ENCODE measurements at places on chromosomes 1 and 21. TPM values are rescaled to one million over a fixed set of nuclear protein-coding genes. Genes with fewer than 3 reads are reported as not detected.

Gene DUSP10
- 6.7 TPM for total RNA-seq

Gene TXNIP
- total RNA-seq = 62.1 TPM

Gene PRSS38
- not detected for total RNA-seq

Gene RNU1-2
- under 0.01 TPM for total RNA-seq

Gene SH3D21
- total RNA-seq = 3.3 TPM

Gene CTSK
- total RNA-seq = 2.0 TPM

Gene KNCN
- total RNA-seq = not detected

Gene CR2
- total RNA-seq = not detected

Gene SPRR2F
- total RNA-seq = not detected

Gene FCRL6
- total RNA-seq = not detected

Gene CCDC185
- not detected for total RNA-seq

Gene LRIF1
- 17.8 TPM for total RNA-seq

Gene WDR64
- total RNA-seq = not detected

Gene ASTN1
- total RNA-seq = not detected

Gene SLC25A34
- 1.1 TPM for total RNA-seq

Gene C1orf141
- not detected for total RNA-seq

Gene IFNGR2
- total RNA-seq = 70.2 TPM

Gene MCOLN3
- under 0.01 TPM for total RNA-seq

Gene RGS8
- not detected for total RNA-seq

Gene ZNHIT6
- total RNA-seq = 19.0 TPM

Gene COL6A1
- 27.1 TPM for total RNA-seq

Gene HAPLN2
- total RNA-seq = not detected

Gene C1orf185
- total RNA-seq = not detected

Gene PTGS2
- 28.7 TPM for total RNA-seq

Gene OTUD3
- total RNA-seq = 5.3 TPM

Gene CNIH3
- 0.98 TPM for total RNA-seq

Gene WNT2B
- 2.3 TPM for total RNA-seq
